ENCODE measurements at places on chromosomes 12 and 14.

DNA sequence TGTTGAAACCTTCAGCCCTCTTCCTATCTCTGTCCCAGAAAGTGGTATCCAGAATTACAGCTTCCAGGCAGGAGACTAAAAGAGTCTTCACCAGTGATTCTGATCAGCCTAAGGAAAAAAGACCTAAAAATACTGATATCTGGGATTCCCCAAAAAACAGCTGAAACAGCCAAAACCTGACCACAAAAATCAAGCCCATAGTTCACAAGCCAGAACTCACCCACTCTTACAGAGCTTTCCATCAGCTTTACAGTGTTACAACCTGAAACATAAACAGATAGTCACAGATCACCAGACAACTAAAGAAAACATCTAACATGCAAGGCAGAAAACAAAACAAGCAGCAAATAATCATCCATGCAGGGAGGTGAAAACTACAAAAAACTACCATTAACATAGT, 26.0 kb upstream of the TSPAN8 start:
- no peak for DNase-seq

- no peak for DNase-seq
These were observed 243.5 kb downstream of the BCL11B start for GRCh38 chr14:99028521-99028920.

DNA sequence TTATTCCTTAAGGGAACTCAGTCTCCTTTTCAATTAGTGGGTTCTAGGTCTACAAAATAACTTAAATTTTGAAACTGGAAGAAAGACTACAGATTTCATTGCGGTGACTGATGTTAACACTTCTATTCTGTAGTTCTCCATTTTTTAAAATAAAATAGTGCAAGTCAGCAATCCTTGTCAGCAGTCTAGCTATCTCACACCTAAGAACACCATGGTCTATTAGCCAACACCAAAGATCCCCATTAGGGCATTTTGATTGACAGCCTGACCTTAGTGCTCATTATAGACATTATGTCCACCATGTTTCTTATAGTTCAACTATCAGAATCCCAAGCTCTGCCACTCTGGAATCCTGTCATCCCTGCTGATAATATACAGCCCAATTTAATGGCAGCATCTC, 27.4 kb downstream of the GPR65 start:
- no peak for DNase-seq

DNA sequence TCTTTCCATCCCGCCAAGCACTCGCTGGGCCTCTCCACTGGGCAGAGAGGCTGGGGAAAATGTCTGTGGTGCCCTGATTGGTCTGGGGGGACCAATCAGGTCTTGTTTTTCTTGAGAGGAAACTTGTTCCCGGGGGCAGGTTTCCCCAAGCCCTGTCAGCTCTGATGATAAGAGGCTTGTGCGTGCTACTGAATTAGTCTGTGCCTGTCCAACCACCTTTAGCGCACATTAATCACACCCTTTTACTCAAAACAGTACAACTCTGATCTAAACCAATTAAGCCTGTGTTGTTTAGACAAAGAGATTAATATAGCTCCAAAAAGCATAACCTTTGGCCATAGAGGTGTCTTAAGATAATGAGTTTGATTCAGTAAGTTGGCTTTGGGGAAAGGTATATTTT, 580.4 kb downstream of the VRK1 start:
- no peak for DNase-seq

DNA sequence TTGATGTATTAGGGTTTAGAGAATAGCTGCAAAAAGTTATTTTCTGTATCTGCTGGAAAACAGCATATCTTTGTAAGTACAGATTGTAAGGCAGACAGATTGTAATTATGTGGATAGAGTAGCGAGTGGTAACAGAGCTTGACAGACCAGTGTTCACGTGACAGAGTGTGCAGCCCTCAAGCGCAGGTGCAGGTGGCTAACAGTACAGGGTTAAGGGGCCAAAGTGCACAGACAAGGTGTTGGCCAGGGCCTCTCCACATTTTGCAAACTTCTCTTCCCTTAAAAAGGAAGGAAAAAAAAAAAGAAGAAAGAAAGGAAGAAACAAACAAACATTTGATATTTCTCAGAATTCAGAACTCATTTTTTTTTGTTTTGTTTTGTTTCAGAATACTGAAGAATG, 25.2 kb upstream of the KLHL42 start:
- DNase-seq: no peak

GRCh38 chr14:71264260-71264659, 357.0 kb downstream of the PCNX1 start:
- no peak for DNase-seq

DNA sequence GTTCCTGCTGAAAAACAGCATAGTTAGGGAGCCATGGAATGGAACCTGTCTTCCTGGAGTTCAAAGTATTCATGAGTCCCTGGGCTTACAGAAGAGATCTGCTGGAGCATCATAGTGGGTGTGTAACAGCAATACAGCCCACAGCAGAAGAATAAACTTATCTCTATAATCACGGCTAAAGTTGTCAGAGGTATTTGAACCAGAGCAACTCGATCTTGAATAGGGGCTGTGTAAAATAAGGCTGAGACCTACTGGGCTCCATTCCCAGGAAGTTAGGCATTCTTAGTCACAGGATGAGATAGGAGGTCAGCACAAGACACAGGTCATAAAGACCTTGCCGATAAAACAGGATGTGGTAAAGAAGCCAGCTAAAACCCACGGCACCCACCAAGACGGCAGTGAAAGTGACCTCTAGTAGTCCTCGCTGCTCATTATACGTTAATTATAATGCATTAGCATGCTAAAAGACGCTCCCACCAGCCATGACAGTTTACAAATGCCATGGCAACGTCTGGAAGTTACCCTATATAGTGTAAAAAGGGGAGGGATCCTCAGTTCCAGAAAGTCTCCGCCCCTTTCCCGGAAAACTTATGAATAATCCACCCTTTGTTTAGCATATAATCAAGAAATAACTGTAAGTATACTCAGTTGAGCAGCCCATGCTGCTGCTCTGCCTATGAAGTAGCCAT, 223.4 kb downstream of the PCNX1 start:
- no peak for DNase-seq

DNA sequence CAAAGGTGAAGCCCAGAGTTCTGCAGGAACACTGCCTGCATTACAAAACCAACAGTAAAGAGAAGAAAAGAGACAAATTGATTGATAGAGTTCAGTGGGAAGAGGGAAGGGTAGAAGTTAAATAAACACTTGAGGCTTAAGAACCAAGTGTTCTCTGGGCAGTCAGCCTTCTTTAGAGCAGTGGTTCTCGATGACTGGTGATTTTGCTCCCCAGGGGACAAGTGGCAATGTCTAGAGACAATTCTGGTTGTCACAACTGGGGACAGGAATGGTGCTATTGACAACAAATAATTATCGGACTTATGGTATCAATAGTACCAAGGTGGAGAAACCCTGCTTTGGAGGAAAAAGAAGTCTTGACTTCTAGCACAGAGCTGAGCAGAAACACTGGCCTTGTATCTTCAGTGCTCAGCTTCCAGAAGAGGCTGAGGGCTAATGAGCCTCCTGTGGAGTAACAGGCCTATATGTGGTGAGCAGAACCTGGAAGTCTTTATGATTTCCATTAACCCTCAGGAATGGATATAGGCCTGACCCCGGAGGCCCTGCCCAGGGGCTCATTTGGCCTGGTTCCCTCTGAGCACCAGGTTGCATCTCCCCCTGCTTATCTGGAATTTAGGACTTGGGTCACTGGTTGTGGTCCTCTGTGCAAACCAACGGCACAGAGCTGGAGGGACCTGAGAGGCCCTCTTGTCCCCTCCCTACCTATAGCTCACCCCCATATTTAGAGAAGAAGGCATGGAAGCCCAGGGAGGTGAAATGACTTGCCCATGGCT, 204.6 kb upstream of the PWP1 start:
- DNase-seq: no peak

- DNase-seq: peak; percentile 47
These were observed 8.5 kb downstream of the ITGB7 start for GRCh38 chr12:53198486-53199110.

GRCh38 chr14:35342489-35343010, 50.4 kb downstream of the PSMA6 start:
- no peak for DNase-seq
